ENCODE measurements at places on chromosomes 3 and 15.

GRCh38 chr3:42698911-42699230 lies 3.7 kb downstream of the HHATL start:
- peak; percentile 29 for DNase-seq

DNA sequence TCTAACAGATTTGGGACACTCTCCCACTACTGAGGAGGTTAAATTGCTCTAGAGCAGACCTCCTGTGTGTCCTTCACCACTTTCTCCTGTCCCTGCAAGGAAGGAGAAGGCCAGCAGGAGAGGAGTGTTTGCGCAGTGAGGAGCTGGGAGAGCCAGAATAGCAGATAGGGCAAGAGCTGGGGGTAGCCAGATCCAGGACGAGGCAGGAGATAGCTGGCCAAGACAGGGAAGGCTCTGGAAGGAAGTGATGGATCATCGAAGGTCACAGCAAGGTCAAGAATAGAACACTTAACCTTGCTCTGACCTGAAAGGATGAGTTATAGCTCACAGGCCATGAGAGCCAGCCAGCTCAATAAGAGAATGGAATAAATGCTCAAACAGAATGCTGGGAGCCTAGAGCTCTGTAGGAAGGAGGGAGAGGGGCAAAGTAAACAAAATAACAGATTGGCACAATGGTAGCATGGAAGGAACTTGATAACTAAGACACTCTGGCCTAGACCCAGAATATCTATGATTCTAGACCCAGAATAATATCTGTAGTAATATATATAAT lies 37.5 kb upstream of the FSIP1 start:
- DNase-seq = no peak

- no peak for DNase-seq
Measured at GRCh38 chr3:149473357-149474249, 894 bp upstream of the TM4SF4 start.

GRCh38 chr3:194286375-194287146 lies 64.6 kb downstream of the CPN2 start:
- no peak for DNase-seq

DNA sequence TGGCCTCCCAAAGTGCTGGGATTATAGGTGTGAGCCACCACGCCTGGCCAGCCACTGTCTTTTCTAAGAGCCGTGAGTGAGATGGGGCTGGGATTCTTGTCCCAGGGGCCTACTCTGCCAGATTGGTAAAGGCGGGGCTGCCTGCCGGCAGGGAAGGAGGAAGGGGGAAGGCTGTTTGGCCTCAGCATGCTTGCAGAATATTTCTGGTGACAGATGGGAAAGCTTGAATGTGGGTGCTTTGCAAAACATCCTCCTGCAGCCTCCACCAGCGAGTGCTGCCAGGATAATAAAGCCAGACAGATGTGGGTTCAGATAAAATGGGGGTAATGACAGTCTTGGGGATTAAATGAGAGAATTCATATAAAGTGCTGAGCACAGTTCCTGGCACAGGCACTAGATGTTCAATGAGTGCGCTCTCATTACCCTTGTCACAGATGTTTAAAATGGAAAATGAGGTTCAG lies 19.8 kb upstream of the ACOX2 start:
- DNase-seq = no peak

DNA sequence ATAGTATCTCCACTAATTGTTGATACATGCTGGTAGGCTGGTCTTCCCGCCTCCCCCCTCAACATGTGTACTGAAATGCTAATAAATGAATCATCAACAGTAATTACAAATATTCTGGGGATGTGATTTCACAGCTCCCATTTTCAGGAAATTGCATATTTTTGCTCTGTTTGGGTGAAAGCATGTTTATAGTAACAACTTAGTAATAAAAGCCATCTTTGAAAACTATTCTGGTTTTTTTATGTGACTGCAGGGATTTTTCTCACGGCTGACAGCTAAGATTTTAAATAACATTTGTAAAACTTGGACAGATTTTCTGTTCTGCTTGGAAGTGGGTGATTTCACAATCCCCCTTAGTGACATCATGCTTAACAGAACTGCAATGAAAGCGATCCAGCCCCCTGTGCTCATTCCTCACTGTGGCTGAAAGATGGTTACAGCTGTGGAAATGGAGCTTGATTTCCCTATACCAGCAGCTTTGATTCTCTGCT lies 25.6 kb upstream of the FAM174B start:
- DNase-seq = no peak

DNA sequence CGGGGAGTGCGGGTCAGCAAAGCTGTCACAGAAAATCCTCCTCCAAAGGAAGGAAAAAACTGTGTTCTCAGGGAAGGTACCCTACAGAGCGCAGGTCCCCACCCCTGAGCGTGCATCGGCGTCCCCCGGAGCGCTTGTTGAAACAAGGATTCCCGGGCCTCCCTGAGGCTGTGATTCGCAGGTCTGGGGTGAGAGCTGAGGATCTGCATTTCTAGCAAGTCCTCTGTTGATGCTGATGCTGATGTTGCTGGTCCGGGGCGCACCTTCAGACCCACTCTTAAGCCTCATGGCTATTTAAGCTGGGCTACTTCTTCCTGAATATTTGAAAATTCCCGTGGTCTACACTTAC lies 226.2 kb upstream of the IGF1R start:
- DNase-seq = no peak

DNA sequence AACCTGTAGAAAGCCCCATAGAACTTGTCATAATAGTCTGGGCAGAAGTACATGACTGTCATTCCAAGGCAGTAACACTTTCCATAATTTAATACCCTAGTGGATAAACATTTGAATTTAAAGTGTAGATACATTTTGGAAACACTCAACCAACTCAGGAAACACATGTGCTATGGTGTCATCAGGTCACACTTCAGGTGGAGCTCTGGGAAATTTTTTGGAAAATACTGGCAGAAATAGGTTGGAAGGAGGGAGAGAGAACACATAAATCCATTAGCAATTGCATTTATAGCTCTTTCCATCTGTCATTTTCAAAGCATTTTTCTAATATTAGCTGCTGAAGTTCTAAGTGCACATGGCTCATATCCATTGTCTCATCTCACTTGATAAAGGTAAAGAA lies 135.7 kb downstream of the MEIS2 start:
- DNase-seq = no peak

DNA sequence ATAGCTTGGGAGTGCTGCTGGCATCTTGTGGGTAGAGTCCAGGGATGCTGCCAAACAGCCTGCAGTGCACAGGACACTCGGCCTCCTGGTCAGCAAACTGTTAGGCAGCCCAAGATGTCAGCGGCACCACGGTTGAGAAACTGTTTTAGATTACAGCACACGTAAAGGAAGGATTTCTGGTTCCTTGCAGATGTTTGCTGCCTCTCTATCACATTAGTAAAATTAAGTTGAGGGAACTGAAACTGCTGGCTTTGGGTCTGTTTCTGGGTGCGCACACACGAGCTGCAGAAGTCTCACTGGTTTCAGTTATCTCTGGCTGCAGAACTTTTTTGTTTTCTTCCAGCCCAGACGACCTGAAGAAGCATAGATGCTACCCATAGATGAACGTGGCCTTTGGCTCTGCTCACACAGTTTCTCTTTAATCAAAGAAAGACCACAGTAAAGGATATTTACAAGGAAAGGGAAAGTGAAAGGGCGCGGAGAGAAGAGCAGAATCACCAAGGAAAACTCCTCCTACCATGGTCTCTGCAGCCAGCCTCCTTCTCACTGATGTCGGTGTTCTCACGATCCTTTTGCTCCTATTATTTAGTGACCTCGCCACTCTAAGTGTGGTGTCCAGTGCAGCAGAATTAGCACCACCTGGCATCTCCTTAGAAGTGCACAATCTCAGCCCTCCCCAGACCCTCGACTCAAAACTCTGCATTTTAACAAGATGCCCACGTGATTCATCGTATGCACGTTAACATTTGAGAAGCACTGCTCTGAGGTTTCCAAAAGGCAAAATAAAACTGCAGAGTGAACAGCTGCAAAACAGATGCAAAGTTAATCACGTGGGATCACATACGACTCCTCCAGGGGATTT lies 50.6 kb upstream of the AKAP13 start:
- peak; percentile 69 for DNase-seq

GRCh38 chr3:151644020-151644620 lies 89.6 kb upstream of the AADACL2 start:
- DNase-seq = no peak

DNA sequence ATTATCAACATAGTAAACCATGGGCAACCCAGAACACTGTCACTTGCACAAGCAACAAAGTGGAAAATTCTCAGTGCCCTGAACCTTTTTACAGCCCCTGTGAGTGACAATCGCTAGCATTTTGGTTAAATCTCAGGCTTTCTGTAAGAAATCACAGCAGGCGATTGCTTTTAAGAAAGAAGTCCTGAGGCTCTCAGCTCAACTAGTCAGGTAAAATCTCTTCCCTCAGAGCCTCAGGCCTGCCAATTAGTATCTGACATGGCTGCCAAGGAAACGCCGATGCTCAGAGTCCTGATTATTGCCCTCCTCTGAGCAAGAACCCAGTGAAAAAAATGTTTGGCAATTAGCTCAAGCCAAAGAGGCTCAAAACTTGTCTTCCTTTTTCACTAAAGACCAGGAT lies 530.8 kb downstream of the DIPK2A start:
- DNase-seq = no peak

DNA sequence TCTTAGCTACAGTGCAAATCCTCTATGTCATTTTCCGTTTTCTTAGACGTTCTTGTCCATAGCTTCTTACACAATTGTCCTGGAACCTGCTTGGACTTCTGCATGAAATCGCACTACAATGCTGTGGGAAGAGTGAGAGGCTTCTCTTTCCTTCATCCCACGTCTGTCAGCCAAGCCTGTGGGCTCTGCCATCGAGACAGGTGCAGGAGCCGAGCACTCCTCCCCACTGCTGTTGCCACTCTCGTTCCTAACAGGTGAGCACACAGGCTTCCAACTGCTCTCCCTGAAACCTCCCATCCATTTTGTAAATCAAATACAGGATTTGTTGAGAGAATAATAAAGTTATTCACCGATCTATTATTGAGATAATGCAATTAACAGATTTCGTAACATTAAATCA lies 23.5 kb downstream of the ZXDC start:
- no peak for DNase-seq

DNA sequence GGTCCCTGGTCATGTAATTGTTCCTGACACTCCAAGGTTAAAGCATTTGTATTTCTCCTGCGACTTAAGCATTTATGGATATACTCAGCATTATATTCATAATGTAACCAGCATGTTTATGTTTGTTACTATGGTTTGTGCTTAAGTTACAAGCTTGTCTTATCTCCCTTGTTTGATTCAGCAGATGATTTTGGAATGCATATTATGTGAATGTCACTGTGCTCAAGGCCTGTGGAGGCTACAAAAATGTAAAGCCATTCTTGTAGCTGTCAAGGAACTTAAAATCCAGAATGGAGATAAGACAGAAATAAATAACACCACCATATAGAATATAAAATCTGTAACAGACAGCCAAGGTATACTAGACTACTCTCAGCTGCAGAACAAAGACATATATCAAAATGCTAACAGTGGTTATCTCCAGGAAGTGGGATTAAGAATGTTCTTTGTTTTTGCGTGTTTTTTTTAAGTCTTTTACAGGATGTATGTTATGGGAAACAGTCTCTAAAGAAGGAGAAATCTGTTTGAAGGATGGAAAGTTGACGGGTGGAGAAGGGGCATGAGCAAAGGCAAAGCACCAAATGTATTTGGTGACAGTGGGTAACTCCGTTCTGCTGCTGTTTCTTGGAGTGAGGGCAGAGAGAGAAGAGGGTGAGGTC lies 61.4 kb downstream of the IGF2BP2 start:
- no peak for DNase-seq

DNA sequence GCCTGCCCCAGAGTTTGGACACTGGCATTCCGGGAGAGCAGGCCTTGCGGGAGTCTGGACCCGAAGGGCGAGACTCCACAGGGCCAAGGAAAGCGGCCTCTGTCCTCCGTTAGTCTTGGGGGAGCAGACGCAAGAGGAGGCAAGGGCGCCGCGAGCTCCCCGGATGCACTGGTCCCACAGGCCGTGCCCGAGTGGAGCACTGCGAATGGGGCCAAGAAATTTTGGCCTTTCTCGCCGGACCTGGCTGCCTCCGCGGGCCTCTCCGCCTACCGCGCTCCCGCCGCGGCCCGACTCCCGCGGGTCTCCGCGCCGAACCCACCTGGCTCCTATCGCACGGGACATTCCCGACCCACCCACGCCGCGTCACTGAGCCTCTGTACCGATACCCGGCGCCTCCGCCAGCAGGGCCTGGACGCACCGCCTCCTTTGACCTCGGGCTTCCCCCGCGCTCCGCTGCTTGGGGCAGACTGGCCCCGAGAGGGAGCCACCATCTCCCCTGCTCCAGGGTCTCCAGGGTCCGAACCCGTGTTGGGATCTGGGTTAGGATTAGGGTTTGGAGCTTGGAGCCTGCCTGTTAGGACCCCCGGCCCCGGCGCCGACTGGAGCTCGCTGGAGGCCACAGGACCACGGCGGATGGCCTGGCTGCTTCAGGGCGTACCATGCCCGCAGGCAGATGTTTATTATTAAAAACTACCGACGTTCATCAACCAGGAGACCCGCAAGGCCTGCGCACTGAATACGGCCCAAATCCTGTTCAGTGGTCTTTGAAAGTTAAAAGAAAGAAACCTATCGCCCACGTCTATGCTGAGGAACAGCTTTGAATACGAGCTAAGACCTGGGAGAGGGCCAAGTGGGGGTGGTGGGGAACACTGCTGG lies 11.7 kb downstream of the SHOX2 start:
- no peak for DNase-seq

DNA sequence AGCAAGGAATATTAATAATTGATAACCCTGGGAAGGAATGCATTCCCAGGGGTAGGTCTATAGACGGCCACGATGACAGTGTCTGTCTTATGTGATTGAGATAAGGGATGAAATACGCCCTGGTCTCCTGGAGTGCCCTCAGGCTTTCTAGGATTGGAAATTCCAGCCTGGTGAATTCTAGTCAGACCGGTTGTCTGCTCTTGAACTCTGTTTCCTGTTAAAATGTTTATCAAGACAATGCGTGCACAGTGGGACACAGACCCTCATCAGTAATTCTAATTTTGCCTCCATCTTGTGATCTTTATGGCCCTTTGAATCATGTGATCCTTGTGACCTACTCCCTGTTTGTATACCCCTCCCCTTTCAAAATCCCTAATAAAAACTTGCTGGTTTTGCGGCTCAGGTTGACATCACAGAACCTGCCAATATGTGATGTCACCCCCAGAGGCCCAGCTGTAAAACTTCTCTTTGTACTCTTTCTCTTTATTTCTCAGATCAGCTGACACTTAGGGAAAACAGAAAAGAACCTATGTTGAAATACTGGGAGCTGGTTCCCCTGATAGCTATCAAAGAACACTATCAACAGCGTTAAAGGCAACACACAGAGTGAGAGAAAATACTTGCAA lies 183.3 kb downstream of the PDE8A start:
- no peak for DNase-seq

- no peak for DNase-seq
Measured at GRCh38 chr3:141707741-141708203, 30.3 kb upstream of the RNF7 start.
